Activated T-helper 2 cell treated with anti-CD3 and anti-CD28 coated beads, Interferon-gamma antibody, Interleukin-2, Interleukin-4, amounts not matched to agents 10 μg/mL and 5 μg/mL and 100 μg/mL, durations not matched to agents 14 hours and 24 hours and 36 hours (primary cell): ENCODE measurements at places on chromosomes 2 and 18. TPM values are rescaled to one million over a fixed set of nuclear protein-coding genes. Genes with fewer than 3 reads are reported as not detected.

MLPH gene
- not detected in 2 replicates for total RNA-seq

ARL5A gene
- total RNA-seq: 64.9 and 71.7 TPM in 2 replicates

GATA6 gene
- total RNA-seq: not detected in 2 replicates

TXNDC9 gene
- 36.2 and 37.0 TPM in 2 replicates for total RNA-seq

EPB41L3 gene
- 1.6 and 1.9 TPM in 2 replicates for total RNA-seq

DPP10 gene
- not detected in 2 replicates for total RNA-seq

DNA sequence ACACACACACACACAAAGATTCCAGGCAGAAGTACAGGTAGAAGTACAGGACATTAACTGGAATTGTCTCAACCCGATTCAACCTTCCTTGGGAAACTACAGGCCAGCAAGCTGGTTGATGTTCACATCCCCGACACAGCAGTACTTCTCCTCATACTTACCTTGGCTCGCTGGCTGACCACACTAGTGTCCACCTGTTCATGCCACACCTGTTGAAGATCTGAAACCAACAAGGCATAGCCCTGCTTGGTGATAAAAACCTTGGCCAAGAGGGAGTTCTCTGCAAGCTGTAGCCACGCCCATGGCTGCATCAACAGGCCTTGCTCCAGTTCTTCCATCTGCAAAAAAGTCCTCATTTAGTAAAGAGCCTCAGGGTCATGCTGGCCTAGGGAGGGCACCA, 2.6 kb downstream of the NHEJ1 start:
- no peak overlapping the region for H3K4me3 ChIP-seq
- H3K4me1 ChIP-seq: peaks cover 17% of the 10 kb centered on the region
- no peak for DNase-seq
- H3K27me3 ChIP-seq: no peaks in the 10 kb centered on the region
- no peak overlapping the region for H3K27ac ChIP-seq
- H3K36me3 ChIP-seq: peaks cover 23% of the 10 kb centered on the region

GRCh38 chr18:26549263-26550094, 1.1 kb upstream of the KCTD1 start:
- H3K27ac ChIP-seq: no peak overlapping the region
- H3K36me3 ChIP-seq: peaks cover 14% of the 10 kb centered on the region
- peak overlapping the region; percentile 69 for H3K4me3 ChIP-seq
- peaks cover 12% of the 10 kb centered on the region for H3K4me1 ChIP-seq
- no peak for DNase-seq

DNA sequence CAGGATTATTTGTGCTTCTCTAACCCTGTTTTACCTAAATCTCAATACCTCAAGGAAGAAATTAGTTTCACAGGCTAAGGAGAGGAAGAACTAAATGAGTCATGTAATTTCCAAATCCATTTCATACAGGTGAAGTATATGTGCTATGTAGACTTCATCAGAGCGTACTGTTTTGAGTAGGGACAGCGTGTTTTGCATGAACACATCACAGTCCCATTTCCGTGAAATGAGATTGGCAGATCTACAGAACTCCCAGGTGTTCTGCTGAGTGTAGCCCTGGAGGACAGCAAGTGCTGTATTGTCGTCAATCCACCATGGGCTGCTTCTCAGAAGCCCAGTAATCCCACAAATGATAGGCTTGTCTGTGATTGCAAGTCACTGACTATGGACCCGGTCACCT, 97.7 kb downstream of the XRCC5 start:
- no peak overlapping the region for H3K4me3 ChIP-seq
- no peaks in the 10 kb centered on the region for H3K27me3 ChIP-seq
- DNase-seq: no peak

GRCh38 chr18:46419391-46420141, 237.5 kb downstream of the LOXHD1 start:
- no peak for DNase-seq
- H3K4me3 ChIP-seq: no peak overlapping the region
- H3K36me3 ChIP-seq: no peaks in the 10 kb centered on the region
- H3K4me1 ChIP-seq: peaks cover 1% of the 10 kb centered on the region
- no peaks in the 10 kb centered on the region for H3K27me3 ChIP-seq
- H3K27ac ChIP-seq: no peak overlapping the region

PSMA8 gene
- total RNA-seq: 1.2 and 1.4 TPM in 2 replicates
